ENCODE measurements at places on chromosomes 3 and 15.

DNA sequence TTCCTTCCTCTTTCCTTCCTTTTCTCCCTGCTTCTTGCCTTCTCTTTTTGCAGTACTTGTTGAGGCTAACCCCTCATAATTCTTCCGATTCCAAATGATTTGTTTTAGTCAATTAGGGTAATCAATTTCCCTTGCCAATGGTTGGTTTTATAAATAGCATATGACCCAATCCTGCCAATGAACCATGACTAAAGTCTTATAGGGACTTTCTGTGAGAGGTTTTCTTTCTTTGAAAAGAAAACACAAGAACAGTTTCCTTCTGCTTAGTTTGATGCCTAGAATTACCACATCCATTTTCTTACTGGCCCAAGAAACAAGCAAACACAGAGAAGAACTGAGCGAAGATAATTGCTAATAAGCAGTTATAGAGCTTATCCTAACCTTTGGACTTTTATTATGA lies 292.5 kb upstream of the SATB1 start:
- DNase-seq, result no peak

- no peak for DNase-seq
These were observed 213.7 kb upstream of the P2RY1 start for GRCh38 chr3:152621006-152621868.

DNA sequence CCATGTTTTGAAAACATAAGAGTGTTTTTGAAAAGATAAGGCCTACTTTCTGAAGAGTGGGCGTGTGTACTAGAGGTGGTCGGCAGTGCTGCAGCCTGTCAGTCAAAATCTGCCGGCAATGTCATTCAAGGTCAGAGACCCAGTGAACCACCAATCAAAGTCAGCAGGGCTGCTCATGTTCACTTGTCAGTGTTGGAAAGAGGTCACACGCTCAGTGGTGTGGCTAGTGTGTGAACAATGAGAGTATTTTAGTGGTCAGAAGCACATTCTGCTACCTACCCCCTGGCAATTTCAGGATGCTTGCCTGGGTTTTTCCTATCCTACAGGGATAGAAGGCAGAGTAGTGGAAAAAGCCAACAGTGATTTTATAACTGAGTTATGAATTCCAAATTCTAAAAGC lies 278.5 kb upstream of the ONECUT1 start:
- DNase-seq, result no peak

- no peak for DNase-seq
These were observed 138.5 kb downstream of the ZNF621 start for GRCh38 chr3:40663280-40663679.

DNA sequence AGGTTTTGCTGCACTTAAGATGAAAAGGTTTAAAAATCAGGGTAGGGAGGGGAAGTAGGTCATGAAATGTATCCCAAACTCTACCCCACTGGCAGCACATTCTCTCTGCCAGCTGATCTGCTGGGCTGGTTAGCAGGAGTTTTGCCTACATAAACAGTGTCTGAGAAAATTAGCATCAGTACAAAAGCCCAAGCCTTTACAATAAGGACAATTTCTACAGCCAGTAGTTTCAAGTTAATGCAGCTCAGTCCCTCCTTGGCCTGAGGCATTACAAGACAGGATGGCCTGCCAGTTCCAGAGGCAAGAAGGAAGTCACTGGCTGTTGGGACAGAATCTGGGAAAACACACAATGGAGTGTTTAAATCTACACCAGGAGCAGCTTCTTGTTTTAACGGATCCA lies 32.8 kb downstream of the NCEH1 start:
- no peak for DNase-seq

DNA sequence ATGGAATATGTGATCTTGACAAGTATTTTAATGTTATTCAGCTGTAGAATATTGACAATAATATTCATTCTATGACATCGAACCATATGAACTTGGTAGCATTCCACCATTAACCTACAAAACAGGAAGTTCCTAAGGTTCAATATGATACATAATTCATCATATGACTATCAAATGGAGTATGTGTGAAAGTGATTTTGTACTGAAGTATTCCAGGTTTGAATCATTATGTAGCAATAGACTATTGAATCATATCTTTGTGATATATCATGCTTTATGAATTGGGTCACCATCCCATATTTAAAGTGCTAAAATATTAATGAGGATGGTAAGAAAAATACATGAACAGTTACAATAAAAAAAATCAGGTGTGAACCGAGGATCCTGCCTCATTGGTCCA lies 95.1 kb downstream of the TP63 start:
- DNase-seq, result no peak

GRCh38 chr3:73603762-73604171 lies 21.0 kb downstream of the PDZRN3 start:
- no peak for DNase-seq

GRCh38 chr3:55471522-55472280 lies 15.4 kb downstream of the WNT5A start:
- DNase-seq, result no peak

- no peak for DNase-seq
These were observed 7.5 kb downstream of the LCTL start for GRCh38 chr15:66558271-66558670.

DNA sequence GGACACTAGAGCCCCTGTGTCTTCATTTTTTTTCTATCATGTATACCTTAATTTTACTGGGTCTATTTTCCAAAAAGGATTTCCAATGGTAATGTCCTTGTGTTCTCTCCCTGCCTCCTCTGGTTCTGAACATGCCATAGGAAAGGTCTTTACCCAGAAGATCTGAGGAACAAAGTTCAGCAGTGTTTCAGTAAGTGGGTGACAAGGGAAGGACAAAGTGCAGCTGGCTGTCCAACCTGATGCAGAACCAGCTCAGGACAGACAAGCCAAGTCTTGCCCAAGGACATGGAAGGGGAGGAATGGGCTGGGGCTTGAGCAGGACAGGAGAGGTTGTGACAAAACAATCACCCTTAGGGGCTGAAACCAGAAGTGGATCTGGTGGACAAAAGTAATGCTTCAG lies 61.2 kb upstream of the STRIT1 start:
- no peak for DNase-seq
